NCI-H2029 (cell line): ENCODE measurements at places on chromosomes 12 and 14.

GRCh38 chr12:114817571-114818425 lies 133.8 kb upstream of the TBX3 start:
- DNase-seq = no peak

DNA sequence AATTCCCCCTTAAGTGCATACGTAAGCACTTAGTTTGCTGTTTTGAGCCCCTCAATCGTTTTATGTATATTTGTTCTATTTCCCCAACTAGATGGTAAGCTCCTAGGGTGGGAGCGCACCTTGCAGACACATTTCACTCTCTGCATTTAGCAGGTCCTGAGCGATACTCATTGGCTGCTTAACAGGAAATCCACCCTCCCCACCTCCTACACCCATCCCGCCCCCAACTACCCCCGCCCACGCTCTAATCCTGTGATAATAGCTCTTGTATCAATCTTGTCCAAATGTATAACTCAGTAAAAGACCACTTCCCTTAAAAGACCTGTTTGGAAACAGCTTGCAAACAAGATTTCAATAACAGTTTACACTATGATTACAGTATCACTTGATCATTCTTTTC lies 8.1 kb downstream of the LPAR5 start:
- DNase-seq = peak; percentile 26

DNA sequence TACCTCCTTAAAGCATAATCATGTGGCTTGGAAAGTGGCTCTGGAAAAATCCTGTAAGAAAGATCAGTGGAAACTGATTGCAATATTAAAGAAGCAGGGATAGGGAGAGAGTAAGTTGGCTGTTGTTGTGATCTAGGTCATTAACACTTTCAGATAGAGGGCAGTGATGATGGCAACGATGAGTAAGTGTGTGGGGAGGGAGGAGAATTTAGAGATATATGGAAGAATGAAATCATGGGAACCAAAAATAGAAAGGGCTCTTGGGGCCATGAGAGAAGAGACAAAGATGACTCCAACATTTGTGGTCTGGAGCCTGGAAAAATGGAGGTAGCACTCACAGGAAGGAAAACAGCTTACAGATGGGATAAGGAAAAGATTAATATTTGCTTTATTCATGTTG lies 23.3 kb downstream of the SNRPF start:
- DNase-seq = no peak

GRCh38 chr12:101174541-101174940 lies 35.5 kb downstream of the SLC5A8 start:
- no peak for DNase-seq

- DNase-seq = no peak
Measured at GRCh38 chr12:77947746-77948145, 117.1 kb downstream of the NAV3 start.

DNA sequence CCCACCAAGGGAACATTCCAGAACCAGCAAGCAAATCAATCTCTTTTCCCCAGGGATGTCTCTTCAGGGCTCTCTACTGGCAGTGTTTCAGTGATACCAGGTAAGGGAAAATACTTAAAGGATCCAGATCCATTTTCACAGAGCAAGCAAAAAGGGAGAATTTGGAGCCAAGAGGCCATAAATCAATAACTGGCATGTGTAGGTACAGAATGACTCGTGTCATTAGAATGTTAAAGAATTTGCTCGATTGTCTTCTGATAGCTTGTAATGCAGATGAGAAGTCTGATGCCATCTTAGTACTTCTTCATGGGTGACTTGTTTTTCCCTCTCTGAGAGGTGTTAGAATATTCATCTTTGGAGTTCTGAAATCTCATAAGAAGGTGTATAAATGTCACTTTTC lies 242.9 kb downstream of the KTN1 start:
- DNase-seq = no peak

- no peak for DNase-seq
Measured at GRCh38 chr12:38905480-38906351, at the start of gene CPNE8. Gene CPNE8 (minus strand): TSS chr12:38905591. CDS start chr12:38905534, 57 bp downstream.

DNA sequence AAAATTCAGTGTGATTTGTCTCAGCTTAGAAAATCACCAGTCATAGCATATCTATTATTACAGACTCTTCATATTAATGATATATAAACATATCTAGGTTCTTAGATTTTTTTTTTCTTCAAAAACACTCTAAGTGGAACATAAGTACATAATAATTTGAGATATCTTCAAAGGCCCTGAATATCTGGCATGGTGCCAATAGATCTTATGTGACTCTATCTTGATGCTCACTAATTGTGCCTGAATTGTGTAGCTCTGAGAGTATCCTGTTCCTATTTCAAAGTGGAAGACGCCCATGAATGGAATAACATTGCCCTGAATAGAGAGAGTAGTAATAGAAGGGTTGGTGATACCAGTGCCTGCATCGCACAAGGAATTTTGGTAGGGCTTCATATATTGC lies 1312.7 kb upstream of the USP15 start:
- DNase-seq = no peak

DNA sequence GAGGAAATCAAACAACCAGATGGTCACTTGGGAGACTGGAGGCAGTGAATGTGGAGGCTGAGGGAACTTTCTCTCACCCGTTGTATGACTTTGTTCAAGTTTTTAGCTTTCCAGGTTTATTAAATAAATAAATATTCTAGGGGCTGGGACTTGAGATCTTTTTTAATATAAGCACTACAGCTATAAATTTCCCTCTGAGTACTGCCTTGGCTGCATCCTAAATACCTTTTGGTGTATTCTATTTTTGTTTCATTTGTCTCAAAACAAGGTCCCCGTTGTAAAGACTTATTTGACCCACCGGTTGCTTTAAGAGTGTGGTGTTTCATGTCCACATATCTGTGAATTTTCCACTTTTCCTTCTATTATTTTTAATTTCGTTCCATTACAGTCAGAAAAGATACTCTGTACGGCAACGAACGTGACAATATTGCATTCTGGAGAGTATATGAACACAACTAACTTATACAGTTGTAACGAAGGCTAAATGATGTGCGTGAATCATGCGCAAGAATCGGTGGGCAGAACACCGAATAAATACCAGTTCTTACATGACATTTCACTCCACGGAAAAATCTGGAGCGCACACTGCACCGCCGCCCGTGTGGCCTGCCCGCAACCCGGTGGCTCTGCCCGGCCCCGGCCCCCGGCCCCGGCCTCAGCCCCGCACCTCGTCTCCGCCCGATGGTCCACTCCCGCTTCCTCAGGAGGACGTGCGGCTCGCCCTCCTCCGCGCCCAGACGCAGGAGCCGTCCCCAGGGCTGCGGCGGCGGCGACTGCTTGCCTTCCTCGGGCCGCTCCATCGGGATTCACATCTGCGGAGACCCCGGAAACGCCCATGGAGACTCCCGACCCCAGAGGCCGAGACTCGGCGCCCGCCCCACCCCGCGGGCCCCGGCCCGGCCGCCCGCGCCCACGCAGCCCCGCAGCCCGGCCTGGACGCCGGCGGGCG lies 602 bp downstream of the CHFR start:
- no peak for DNase-seq

DNA sequence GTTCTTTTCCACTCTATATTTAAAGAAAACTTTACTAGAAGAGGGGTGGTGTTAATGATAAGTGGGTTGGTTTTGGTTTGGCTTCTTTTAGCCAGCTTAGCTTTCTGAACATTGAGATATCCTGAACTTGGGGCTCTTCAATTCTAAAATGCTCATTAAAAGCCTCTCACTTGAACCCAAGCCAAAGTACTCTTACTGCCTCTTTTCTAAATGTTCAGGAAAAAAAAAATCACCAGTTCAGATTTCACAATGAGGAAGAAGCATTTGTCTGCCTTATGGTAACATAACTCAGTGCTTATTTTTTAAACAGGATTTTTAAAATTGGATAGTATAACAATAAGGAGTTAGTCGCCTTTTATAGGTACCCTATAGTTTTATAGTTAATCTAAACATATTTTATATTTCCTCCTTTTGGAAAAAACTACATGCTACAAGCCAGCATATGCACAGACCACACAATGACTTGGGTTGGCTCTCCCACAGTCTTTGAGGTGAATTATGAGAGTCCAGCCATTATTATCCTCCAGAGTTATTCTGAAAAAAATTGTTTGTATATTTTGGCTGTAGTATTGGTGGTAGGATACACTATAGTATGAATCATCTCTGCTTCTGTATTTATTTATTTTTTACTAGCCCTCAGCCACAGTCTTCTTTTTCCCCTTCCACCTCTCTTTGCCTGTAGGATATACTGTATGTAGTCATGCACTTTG lies 195.5 kb upstream of the TMPO start:
- DNase-seq = peak; percentile 3

DNA sequence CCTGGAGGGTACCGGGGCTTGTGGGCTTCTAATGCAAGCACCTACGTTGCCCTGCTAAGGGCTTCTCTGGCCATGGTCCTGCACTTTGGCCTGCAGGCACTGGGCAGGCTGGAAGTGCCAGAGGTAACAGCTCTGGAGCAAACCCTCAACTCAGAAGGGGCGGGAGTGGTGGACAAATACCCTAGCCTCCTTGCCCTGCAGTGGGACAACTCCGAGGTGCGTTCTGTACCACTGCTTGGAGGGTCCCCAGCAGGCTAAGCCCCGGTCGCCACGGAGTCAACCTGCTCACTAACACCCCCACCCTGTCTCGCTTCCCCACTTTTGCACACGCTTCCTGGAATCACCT lies 20.4 kb upstream of the BEGAIN start:
- no peak for DNase-seq

- no peak for DNase-seq
Measured at GRCh38 chr14:21256539-21257393, 12.5 kb downstream of the HNRNPC start.

- DNase-seq = no peak
Measured at GRCh38 chr12:122097584-122097926, 19.0 kb downstream of the MLXIP start.
